ENCODE measurements at places on chromosomes 5 and 9.

- no peak for DNase-seq
These were observed 588 bp downstream of the TRAF2 start for GRCh38 chr9:136886610-136887597.

- DNase-seq, result peak; percentile 68
These were observed 198.2 kb upstream of the SEMA6A start for GRCh38 chr5:116772806-116773205.

GRCh38 chr9:121548666-121549065 is 49.0 kb upstream of the GGTA1 start:
- DNase-seq, result peak; percentile 18

GRCh38 chr5:151233616-151234085 is 9.8 kb upstream of the CCDC69 start:
- no peak for DNase-seq

GRCh38 chr5:82023644-82024043 is 51.8 kb downstream of the ATG10 start:
- peak; percentile 43 for DNase-seq

GRCh38 chr5:150245111-150245789 is 44.3 kb downstream of the CAMK2A start:
- DNase-seq, result no peak

DNA sequence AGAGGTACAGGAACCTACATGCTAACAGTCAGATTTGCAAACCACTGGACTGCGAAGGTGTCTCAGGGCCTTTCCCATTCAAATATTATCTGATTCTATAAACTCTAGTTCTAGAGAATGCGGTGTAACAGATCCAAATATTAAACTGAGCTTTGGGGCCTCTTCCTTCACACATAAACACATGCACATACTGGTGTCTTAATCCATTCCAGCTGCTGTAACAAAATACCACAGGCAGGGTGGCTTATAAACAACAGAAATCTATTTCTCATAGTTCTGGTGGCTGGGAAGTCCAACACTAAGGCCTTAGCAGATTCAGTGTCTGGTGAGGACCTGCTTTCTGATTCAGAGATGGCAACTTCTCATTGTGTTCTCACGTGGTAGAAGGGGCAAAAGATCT is 30.2 kb downstream of the RETREG1 start:
- DNase-seq, result no peak

- no peak for DNase-seq
These were observed 115.6 kb upstream of the ALDH1B1 start for GRCh38 chr9:38276771-38277439.

DNA sequence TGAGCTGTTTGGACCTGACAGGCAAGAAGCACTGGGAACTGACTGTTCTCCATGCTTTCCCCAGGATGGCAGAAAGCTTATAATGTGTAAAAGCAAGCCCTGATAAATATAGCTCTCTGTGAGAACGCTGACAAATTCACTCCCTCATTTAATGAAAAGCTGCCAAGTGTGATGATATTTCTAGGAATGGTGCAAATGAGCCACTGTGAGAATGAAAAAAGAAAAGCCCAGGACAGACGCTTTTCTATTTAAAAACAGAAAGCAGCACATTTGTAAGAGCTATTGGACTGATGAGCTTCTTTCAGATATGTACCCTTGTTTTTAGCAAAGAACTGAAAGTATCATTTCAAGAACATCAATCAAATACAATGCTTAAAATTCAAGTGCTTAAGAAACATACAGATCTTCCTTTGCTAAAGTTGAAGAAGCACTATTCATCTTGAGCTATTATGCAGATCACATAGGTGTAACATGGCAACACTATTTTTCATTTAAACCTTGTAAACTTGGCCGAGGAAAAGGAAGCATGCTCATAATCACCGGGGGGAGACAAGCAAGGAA is 842.6 kb upstream of the ACO1 start:
- DNase-seq, result peak; percentile 22

DNA sequence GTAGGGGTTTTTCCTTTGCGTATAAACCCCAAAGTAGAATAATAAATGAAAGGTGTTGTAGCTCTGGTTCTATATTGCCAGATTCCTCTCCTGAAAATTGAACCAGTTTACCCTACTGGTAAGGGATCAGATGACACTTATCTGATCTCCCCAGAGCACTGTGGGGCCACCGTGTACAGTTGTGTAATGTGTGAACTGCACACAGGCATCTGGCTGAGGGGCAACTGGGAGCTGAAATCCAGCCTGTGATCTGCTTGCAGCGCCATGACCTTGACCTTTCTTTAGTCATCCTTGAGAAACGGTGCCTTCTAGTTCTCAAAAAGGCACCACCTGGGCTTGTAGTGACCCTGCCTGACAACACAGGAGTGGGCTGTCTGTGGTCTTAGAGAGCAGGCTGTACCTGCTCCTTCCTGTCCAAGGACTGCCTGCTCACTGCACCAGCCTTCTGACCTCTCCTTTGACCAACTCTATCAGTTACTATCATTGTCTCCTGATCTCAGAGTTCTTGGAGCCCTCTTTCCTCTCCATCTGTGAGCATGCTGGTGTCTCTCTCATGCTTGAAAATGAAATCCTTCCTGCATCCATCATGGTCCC is 40.2 kb downstream of the PDE6A start:
- DNase-seq, result no peak

Measured in skin of body (tissue), 3 donors.